ENCODE measurements at places on chromosomes 7 and 10. TPM values are rescaled to one million over a fixed set of nuclear protein-coding genes. Genes with fewer than 3 reads are reported as not detected.

Gene HSPB1
- total RNA-seq, result 118 TPM

Gene KCNH2
- not detected for total RNA-seq

Gene GIMAP4
- total RNA-seq, result not detected

Gene LEP
- 4.1 TPM for total RNA-seq

Gene GPR158
- 0.12 TPM for total RNA-seq

Gene FAM107B
- 2.3 TPM for total RNA-seq

Gene KIFBP
- total RNA-seq, result 41.4 TPM

Gene CPED1
- total RNA-seq, result 124 TPM

Data from hair follicle dermal papilla cell (primary cell).